ENCODE measurements at places on chromosomes 6 and 20. TPM values are rescaled to one million over a fixed set of nuclear protein-coding genes. Genes with fewer than 3 reads are reported as not detected.

GRCh38 chr20:3248167-3248992 lies 9.4 kb upstream of the SLC4A11 start:
- DNase-seq: no peak

The ARHGAP40 gene
- polyA plus RNA-seq: 0.15 TPM

The FRMD1 gene
- polyA plus RNA-seq: 0.56 TPM

GRCh38 chr6:144316862-144317195 lies 31.7 kb downstream of the UTRN start:
- no peak for DNase-seq

The SLC32A1 gene
- 51.5 TPM for polyA plus RNA-seq

The BANF2 gene
- polyA plus RNA-seq: not detected

- no peak for DNase-seq
Observed at GRCh38 chr6:144897441-144897921, 612.3 kb downstream of the UTRN start.
